ENCODE measurements at places on chromosomes 2 and 18.

DNA sequence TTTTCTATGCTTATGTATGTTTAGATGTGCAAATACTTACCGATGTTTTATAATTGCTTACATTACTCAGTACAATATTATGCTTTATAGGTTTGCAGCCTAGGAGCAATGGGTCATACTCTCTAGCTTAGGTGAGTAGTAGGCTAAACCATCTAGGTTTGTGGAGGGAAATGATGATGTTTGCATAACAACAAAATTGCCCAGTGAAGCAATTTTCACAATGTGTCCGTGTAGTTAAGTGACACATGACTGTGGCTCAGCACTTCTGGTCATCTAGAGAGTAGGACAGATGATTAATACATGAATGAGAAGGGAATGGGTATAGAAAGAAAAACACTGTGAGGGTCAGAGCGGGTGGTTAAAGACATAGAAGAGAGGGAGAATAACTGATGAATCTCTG is 2116.2 kb upstream of the PIK3C3 start:
- DNase-seq, result no peak

GRCh38 chr2:158403237-158403636 is 53.3 kb downstream of the CCDC148 start:
- no peak for DNase-seq

DNA sequence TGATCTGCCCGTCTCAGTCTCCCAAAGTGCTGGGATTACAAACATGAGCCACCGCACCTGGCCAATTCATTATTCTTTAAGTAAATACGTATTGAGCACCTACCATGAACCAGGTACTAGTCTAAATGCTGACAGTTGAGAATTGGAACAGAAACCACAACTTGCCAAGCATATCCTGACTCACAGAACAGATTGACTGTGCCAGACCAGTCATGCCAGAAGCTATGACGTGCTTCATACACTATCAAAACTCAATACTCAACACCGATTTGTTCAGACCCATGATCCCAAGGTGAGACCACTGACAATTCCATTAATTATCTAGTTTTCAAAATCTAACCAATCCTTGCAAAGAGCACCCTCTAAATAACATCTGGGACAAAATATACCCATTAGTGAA is 148.6 kb downstream of the B3GNT2 start:
- no peak for DNase-seq

- DNase-seq, result no peak
These were observed 42.9 kb downstream of the ACYP2 start for GRCh38 chr2:54158311-54158710.

DNA sequence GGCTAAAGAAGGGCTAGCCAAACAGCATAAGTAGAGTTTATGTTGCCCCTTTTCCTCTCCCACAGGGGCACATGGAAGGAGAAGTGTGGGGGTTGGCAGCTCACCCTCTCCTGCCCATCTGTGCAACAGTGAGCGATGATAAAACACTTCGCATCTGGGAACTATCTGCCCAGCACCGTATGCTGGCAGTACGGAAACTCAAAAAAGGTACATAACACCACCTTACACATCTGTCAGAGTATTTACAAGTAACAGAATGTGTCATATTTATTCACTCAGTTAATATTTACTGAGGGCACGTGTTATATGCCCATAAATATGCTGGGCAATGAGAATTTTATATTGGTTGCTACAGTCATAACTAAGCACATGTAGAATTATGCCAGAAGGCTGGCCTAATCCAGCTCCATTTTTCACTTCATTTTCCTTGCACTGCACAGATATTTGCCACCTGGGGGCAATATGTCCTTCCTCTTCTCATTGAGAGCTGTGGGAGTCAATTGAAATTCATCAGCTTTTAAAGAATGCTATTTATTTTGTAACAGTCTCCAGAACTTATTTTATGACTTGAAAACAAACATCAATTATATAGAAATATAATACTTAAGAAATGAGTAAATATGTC is 150.6 kb downstream of the RTN4 start:
- no peak for DNase-seq

DNA sequence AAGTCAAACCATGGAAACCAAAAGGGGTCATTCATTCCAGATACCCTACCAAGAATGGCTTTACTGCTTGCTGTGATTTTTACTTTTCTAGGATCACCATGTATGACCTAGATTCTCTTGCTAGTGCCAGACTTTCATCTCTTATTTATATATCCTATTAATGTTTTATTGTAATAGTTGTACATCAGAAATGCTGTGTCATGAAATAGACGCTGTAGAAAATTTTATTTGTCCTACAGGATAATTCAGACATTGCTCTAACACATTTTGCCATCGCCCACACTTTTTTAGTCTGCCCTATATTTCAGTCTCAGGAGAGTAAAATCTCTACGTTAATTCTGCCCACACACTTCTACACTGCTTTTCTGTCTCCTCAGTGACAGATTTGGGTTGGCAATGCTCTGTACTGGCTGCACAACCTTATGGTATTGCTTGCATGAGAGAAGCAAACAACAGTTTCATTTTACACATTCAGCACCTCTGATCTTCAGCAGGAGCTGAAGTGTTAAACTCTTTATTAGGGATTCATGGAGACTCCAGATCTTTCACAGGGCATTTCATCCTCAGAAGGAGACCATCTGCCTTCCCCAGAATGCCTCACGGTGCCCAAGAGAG is 871.8 kb upstream of the CHAC2 start:
- DNase-seq, result no peak

DNA sequence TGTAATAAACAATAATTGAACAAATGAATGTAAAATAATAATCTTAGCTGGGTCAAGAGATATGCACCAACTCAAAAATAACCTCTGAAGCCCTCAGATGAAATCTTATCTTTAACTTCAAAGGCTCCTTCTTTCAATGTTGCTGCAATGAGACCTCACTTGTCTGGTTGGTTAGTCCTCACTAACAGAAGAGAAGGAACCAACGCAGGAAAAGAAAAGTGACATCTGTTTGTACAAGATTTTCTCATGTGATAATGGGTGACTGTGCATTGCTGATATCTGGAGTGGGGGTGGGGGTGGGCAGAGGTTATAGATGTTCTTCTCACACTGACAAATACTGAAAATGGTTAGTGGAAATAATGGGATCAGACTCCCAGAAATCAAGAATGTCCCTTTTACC is 2.6 kb downstream of the SCN7A start:
- DNase-seq, result no peak

GRCh38 chr2:28868611-28869010 is 1.5 kb downstream of the TRMT61B start:
- no peak for DNase-seq

DNA sequence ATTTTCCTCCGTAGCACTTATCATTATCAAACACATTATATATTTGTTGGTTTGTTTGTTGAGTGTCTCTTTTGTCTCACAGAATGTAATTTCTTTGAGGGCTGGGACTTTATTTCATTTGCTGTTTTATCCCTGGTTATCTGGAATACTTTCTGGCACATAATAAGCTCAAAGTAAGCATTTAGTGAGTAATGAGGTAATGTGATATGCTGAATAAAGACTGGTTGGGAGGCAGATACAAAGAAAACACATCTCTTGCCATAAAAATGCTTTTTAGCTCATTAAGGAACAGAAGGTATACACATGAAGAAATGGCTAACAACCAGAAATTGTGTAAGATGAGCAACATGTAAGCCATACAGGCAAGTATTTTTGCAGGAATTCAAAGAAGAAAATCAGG is 1411.8 kb downstream of the LRP1B start:
- no peak for DNase-seq

DNA sequence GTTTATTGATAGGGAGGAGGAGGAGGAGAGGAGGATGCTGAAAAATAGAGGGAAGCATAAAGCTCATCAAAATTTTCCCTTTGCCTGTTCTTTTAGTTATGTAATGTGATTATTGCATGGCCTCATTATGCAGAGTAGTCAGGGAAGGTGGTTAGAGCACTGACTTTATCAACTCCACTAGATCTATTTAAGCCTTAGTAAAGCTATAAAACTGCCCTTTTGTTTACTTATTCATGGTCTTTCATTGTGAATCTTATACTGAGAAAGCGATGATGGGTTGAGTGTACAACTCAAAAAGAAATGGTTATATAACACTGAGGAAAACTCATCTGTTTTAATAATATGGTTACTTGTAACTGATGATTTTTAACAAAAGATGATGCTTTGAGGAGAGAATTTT is 81.7 kb downstream of the MAP4K4 start:
- DNase-seq, result no peak

DNA sequence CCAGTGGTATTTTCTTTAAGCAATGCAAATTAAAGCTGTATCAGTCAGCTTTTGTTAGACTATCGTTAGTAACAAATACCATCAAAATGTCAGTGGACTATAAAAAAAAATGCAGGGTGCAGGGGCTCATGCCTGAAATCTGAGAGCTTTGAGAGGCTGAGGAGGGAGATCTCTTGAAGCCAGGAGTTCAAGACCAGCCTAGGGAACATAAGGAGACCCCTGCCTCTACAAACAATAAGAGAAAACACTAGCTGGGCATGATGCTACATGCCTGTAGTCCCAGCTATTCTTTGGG is 253.7 kb downstream of the MYCN start:
- no peak for DNase-seq

DNA sequence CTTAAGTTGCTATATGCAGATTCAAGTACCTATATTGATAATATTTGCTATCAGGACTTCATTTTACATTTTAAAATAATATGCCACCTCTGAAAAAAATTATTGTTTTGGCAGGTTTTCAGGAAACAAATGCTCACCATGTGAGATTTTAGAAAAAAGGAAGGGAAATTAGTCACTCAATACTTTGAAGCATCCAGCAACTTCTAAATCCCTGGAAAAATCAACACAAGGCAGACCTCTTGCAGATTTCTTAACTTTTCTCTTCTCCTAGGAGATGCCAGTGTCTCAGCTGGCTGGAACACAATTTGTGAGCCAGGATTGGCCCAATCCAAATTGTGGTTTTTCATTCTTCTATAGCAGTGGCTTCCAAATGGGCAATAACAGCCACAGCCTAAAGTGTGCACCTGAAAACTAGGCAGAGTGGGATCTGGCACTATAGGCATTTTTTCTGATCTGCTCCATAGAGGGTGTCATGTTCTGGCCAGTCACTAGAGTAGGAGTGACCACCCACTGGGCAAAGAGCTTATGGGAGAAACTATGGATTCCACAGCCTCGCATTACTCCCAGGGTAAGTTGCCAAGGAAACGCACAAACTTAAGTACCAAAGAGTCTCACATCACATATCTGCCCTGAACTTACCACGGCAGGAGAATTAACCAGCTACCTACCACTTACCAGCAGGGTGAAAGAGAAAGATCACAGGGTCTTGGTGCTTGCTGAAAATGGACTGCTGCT is 28.1 kb upstream of the THOC1 start:
- DNase-seq, result no peak

- DNase-seq, result no peak
These were observed 433.5 kb upstream of the LRATD1 start for GRCh38 chr2:14199040-14199439.

- no peak for DNase-seq
These were observed 39.5 kb downstream of the ZNF519 start for GRCh38 chr18:14092625-14093306.

- no peak for DNase-seq
These were observed 886.3 kb downstream of the SLC4A3 start for GRCh38 chr2:220513573-220514288.

DNA sequence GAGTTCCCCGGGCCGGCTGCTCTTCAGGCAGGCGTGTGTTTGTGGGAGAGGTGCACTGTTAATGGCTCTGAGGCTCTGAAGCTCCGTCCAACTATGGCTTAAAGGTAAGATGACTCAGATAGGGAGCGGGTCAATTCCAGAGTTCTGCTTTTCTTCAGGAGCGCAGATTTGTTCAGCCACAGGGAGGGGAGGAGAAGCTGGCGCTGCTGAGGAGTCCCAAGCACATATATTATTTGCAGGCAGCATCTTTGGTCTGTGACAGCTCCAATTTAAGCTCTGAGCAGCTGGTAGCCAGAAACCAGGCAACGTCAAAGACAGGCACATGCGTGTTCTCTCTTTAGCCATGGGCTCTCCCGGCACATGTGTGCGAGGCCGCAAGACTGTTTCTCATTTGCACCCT is 229.2 kb downstream of the BCL2 start:
- DNase-seq, result no peak

DNA sequence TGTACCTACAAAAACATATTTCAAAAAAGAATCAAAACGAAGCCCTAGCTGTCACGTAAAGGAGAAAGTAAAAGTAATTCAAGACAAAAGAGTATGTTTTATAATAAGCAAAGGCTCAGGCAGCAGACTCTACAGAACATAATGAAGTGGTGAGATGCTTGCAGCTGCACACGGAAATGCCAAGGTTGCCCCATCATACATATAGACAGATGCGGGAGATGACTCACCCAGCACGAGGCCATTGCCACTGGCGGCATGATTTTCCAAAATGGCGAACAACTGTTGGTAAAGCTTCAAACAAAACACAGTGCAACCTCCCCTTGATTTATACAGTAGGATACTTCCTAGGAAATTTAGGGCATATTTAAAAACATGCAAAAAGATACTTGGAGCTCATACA is 26.0 kb upstream of the C1QL2 start:
- no peak for DNase-seq

GRCh38 chr2:65292461-65293011 is 64.9 kb downstream of the ACTR2 start:
- no peak for DNase-seq

DNA sequence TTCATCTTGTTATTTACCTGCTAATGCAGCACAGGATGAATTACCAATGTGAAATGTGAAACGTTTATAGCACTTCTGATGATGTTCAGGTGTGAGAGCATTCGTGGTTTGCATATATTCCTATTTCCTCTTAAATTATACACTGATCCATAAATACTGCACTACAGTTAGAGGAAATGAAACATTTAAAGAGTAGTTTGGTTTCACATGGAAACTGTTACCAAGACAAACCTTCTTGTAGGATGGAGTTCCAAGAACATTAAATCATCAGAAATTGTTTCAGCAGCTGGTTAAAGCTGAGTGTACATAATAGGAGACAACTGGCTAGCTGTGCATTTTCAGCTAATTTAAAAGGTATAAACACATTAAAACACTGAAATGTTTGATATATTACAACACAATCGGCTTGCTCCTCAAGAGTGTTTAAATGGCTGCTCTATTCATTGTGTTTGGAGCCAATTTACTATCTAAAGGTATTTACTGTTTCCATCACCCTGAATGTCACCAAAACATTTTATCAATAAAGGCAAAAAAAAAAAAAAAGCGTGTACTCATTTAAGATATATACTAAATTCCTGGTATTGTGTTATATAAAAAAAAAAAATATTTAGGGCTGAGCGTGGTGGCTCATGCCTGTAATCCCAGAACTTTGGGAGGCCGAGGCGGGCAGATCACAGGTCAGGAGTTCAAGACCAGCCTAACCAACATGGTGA is 100.6 kb downstream of the DYM start:
- DNase-seq, result no peak
